ENCODE measurements at places on chromosomes 1 and 21.
A peak's percentile ranks its signal among the peaks of the same experiment; 100 is the strongest.

DNA sequence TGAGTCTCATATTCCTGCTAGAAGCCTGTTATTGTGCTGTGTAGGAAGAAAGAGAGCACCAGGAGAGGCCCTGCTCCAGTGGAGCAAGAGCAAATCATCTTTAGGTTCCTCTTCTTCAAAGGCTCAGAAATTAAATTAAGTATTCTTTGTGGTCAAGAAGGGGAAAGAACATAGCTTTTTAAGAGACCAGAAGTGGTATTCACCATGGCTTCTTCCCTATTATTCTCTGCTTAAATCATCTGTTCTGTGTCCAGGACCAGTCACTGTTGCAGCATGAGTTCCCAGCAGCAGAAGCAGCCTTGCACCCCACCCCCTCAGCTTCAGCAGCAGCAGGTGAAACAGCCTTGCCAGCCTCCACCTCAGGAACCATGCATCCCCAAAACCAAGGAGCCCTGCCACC lies 1.1 kb downstream of the SPRR1B start:
- no peak for DNase-seq

GRCh38 chr1:177413982-177414596 lies 243.3 kb downstream of the BRINP2 start:
- no peak for DNase-seq

DNA sequence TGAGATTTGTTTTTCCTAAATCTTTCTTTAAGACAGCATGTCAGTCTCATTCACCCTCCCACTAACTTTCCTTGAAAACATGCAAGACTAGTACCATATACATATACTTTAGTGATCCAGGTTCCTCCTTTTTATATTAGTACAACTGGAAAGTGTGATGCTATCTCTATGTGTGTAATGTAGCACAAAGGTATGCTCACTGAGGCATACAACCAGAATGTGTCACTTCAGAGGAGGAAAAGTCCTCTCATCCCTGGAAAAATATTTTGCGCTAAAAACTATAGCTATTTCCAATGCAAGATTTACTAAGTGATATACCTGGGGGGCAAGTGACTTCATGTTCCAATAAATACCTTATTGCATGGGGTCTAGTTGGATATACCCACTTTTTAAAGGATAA lies 45.9 kb downstream of the BARHL2 start:
- no peak for DNase-seq

- DNase-seq, result peak; percentile 90
Measured at GRCh38 chr1:10796029-10796944, at the start of gene CASZ1. Gene CASZ1, minus strand, starts transcription at chr1:10796646. Its CDS starts 102,757 bp downstream, at chr1:10693889.

DNA sequence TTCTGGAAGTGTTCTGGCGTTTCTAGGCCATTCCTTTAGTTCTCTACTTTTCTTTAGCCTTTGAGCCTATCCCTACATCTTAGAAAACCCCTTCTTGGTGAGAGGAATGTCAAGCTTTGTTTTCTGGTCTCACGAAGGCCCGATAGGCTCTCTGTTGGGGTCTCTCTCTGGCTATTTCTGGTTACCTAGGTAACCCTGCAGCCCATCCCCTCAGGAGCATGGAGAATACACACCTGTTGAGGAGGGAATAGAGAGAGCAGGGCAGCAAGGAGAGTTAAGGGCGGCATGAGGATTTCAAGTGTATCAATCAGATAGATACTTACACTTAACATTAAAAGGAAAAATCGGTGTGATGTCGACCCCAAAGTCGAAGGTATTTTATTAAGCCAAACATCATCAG lies 45.7 kb downstream of the LRRC8D start:
- no peak for DNase-seq

GRCh38 chr1:219812491-219813203 lies 115.7 kb downstream of the SLC30A10 start:
- peak; percentile 54 for DNase-seq

DNA sequence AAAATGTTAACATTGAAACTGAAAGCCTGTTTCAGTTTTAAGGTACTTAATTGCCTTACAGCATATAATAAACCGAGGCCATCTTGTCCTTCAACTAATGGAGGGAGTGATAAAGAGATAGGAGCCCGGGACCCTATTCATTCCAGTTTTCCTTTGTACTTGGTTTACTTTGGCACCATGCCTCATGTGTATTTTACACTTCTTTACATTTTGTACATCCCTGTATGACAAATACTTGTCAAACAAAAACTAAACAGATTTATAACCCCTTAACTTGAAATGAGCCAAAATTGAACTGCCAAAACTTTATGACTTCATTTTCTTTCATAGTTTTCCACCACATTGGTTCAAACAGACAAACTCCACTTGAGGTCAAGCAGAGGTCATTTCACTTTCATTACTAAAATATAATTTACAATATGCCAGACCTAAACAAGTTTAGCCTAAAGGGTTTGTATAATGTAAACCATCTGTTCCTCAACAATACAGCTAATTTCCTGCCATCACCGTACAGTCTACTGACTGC lies 30.9 kb upstream of the UBE2U start:
- DNase-seq, result no peak

DNA sequence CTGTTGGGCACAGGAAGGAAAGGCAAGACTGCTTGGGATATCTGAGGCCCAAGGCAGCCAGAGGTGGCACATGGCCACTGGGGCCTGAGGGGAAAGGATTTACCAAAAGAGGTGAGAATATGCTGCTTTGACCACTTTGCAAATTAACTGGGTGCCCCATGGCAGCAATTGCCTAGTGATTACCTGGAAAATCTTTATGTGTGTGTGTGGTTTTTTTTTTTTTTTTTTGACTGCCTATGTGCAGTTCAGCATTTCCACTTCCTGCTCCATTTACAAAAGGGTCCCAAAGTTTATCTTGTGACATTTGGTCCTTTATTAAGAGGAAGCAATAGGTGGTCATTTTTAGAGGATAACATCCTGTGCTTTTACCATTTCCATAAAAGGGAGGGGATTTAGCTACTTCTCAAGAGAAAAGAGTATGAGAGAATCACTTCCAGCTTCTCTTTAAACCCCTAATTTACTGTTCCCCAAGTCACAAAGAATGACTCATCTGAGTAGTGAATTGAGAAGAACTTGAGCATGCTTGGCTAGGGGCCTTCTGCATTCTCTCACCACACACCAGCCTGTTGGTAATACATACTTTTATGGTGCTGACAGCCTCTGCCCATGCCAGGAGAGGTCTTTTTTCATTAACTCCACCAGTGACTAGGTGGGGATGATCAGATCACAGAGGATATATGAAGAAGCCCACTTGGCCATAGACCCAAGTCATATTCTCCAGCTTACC lies 52.1 kb downstream of the SYDE2 start:
- no peak for DNase-seq

- no peak for DNase-seq
Measured at GRCh38 chr1:99559166-99559565, 86.7 kb upstream of the PALMD start.

DNA sequence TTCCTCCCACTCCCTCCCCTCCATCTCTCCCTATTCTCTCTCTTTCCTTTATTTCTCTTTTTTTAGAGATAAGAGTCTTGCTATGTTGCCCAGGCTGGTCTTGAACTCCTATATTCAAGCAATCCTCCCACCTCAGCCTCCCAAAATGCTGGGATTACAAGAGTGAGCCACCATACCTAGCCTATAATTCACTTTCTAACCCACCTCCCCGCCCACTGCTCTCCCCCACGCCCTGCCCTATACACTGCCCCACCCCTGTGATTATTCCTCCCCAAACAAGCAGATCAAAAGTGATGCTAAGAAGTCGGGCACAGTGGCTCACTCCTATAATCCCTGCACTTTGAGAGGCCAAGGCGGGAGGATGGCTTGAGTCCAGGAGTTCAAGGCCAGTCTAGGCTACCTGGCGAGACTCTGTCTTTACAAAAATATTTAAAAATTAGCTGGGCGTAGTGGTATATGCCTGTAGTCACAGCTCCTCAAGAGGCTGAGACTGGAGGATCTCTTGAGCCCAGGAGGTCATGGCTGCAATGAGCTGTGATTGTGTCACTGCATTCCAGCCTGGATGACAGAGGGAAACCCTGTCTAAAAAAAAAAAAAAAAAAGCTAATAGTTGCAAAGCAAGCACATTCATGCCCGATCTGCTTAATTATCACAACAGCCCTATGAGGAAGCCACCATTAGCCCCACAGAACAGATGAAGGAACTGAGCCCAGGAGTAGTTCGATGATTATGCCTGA lies 12.8 kb upstream of the E2F2 start:
- no peak for DNase-seq

DNA sequence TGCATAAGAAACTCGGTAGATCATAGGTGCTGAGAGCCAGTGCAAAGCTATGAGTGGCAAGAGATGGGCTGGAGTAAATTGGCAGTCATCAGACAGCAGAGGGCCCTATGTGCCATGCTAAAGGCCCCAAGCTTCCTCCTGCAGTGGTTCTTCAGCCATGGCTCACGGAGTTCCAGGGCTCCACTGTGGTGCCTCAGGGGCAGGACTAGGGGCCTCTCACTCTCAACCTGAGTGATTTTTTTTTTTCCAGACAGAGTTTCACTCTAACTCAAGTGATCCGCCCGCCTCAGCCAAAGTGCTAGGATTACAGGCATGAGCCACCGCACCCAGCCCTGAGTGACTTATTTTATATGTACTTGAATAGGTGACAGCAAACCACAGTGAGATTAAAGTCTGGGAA lies 10.4 kb upstream of the GJA8 start:
- DNase-seq, result no peak

GRCh38 chr1:101040666-101041065 lies 15.1 kb upstream of the DPH5 start:
- DNase-seq, result no peak

DNA sequence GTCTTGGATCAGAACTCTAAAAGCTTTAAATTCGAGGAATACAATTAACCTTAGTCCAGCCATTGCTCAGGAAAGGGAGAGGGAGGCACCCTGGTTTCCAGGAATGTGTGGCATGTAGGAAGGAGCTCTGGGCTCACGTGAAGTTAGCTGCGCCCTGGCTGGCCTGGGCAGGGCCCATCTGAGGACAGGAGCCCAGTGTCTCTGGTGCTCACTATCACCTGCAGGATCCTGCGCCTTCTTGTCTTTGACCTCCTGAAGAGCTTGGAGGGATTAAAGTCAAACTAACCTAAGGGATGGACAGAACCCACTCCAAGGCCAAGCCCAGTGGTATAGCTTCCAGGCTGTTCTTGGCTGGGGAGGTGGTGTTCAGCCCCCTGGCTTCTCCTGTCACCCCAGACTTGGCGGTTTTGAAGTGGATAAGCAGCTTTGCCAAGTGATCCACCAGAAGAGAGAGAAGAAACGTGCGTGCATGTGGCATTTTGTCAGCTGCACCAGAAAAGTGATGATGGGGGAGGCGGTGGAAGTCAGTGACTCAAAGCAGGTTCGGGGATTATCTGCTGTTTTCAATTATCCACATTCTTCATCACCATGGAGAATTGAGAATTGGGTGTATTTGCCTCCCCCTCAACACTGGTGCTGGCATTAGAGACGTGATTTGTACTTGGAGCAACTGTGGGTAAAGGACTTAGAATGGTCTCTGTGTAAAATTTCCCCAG lies 11.9 kb upstream of the KCNN3 start:
- DNase-seq, result no peak

DNA sequence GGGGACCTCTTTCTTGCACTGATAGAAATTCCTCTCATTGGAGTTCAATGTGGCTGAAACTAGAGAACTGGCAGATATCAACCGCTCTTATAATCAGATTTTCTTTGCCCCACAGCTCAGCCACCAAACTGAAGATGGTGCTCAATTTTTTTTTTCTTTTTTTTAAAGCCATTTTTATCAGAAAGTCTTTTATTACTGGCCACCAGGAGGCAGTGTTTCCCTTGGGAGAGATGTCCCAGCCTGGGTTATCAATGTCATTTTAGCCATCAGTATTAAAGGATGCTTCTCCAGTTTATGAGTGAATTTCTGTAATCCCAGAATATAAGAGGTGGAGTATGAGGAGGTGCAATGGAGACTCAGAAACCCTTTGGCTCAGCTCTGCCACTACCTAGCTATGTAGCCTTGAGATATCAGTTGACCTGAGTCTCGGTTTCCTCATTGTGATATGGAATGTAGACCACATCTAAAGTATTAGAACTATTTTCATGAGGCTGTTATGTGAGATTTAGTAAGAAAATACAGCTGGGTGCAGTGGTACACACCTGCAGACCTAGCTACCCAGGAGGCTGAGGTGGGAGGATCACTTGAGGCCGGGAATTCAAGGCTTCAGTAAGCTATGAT lies 27.6 kb downstream of the CD244 start:
- no peak for DNase-seq

- no peak for DNase-seq
Measured at GRCh38 chr1:181310560-181310959, 172.8 kb upstream of the CACNA1E start.

DNA sequence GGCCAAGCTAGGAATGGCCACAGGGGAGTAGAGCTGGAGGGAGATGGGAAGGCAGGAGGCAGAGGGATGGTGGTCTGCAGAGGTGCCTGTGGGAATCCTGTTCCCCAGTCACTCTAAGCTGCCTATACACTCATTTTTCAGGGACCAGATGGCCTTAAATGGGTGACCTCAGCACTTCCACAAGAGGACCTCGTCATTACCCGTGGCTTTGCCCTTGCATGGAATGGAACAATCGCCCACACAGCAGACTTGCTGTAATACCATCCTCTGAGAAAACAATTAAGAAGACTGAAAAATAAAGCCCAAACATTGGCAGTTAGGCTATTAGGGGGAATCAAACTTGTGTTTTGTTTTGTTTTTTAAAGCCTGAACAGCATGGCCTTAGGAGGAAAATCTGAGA lies 12.9 kb upstream of the TNN start:
- DNase-seq, result no peak

DNA sequence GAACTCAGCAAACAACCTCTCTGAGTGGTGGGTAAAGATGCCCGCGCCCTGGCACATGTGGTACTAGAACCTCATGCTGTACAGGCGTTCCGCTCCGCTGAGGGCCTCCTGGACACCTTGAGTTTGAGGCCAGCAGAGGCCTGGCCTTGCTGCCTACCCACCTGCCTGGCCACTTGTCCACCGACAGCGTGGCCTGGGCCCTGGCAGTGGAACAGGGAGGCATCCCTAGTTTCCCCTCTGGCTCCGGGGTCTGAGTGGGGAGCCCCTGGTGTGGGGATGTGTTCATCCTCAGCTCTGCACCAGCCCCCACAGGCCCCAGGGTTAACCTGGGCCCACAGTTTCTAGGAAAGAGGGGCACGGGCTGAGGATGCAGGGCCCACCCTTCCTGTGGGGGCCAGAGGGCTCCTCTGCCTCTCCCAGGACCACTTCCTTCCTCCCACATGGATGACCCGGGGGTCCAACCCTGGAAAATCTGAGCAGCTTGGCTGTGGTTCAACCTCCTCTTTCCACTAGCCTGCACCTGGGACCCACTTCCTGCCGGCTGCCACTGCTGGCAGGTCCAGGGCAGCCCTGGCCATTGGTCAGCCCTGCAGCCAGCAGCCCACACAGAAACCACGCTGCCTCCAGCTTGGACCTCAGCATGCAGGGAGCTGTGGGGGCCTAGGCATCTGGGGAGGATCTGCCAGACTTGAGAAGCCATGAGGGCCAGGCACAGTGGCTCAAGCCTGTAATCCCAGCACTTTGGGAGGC lies 53.3 kb upstream of the COL18A1 start:
- DNase-seq, result no peak

DNA sequence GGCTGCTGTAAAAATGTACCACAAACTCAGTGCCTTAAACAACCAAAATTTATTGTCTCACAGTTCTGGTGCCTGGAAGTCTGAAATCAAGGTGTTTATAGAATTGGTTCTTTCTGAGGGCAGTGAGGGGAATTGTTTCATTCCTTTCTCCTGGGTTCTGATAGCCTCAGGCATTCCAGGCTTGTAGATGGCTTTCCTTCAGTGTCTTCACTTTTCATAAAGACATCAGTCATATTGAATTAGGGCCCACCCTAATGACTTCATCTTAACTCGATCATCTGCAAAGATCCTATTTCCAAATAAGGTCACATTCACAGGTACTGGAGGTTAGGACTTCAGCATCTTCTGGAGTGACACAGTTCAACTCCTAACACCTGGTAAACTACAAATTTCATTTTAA lies 15.0 kb downstream of the CDKN2C start:
- DNase-seq, result no peak
